NCI-H2107 (cell line): ENCODE measurements at places on chromosomes 1 and 21.

- DNase-seq, result no peak
Observed at GRCh38 chr1:201180901-201181300, 9.7 kb upstream of the IGFN1 start.

DNA sequence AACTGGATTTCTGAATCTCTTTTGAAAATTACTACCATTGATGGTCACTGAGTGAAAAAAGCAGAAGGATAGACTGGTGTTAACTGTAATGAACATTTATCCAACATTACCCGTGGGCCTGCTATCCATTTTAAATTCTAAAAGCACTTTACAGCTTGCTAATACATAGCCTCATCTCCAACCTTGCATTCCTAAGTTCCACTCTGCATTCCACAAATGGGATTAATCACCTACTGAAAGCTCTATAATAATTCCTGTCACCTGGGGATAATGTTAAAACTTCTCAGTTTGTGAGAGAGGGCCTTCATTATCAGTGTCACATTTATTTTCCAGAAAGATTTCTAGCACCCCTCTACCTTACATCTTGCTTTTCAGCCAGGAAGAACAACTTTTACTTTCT, 38.2 kb downstream of the PTPRC start:
- no peak for DNase-seq

- no peak for DNase-seq
Observed at GRCh38 chr1:82901561-82901960, 1097.4 kb downstream of the TTLL7 start.

GRCh38 chr1:182602935-182603645, 1.1 kb downstream of the RGS16 start:
- no peak for DNase-seq

DNA sequence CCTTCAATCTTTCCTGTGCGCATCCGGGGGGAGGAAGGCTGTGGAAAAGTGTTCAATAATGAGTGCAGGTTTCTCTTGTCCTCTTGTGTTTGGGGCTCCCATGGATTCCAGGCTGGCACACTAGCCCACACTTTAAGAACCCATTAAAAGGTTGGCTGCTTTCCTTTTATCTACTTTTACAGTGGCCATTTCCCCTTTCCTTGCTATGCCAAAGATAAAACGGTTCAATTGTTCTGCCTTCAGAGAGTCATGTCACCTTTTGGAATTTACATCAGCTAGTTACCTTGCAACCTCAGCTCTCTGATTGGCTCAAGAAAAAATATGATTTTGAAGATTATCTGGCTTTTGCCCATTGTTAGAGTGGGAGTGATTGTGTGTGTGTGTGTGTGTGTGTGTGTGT, 182.3 kb downstream of the SDCCAG8 start:
- no peak for DNase-seq

- DNase-seq, result no peak
Observed at GRCh38 chr1:234281826-234282489, 91.3 kb upstream of the COA6 start.

DNA sequence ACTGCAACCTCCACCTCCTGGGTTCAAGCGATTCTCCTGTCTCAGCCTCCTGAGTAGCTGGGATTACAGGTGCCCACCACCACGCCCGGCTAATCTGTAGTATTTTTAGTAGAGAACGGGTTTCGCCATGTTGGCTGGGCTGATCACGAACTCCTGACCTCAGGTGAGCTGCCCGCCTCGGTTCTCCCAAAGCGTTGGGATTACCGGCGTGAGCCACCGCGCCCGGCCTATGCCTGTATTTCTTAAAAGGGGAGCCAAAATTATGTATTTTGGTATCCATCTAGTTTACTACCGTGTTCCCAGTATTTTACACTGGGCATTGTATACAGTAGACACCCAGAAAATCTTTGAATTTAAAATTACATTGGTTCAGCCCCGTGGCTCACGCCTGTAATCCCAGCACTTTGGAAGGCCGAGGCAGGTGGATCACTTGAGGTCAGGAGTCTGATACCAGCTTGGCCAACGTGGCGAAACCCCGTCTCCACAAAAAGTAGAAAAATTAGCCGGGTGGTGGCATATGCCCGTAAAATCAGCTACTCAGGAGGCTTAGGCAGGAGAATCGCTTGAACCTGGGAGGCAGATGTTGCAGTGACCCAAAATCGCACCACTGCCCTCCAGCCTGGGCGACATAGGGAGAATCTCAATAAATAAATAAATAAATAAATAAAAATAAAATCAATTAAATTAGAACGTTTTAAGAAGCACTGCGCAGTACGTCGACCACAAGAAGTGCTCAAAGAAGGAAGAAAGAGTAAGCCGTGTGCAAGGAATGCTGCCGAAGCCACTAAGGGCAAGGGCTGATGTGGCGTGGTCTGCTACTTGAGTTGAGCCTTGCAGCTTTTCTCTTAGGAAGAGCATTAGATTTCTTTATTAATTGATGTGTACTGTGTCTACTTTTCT, 1.5 kb upstream of the THRAP3 start:
- no peak for DNase-seq
